ENCODE measurements at places on chromosomes 2 and 18.

DNA sequence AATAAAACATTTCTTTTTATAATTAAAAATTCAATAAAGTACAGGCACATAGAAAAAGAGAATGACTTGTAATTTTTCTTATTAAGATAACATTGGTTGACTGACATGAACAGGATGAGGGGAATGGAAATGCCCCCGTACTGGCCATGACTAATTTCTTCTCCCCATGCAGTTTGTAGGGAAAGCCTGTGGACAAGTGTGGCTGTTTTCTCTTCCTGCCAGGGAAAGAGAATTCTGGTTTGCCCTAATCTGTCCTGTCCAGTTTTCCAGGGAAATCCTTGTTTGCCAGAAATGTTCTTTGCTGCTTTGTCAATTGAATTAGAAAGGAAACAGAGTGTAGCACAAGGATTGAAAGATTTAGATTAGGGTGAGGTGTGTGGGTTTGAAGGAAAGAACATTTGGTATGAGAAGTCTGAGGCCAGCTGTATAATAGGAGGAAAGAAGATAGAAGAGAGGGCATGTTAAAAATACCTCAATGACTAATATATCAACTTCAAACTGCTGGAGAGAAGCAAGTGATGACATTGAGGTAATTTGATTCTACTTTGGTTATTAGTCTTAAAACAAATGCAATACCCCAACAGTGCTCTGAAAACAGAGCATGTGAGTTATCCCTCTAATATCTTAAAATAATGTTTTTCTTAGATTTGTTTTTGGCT, 593.9 kb upstream of the ZNF804A start:
- DNase-seq, result no peak

DNA sequence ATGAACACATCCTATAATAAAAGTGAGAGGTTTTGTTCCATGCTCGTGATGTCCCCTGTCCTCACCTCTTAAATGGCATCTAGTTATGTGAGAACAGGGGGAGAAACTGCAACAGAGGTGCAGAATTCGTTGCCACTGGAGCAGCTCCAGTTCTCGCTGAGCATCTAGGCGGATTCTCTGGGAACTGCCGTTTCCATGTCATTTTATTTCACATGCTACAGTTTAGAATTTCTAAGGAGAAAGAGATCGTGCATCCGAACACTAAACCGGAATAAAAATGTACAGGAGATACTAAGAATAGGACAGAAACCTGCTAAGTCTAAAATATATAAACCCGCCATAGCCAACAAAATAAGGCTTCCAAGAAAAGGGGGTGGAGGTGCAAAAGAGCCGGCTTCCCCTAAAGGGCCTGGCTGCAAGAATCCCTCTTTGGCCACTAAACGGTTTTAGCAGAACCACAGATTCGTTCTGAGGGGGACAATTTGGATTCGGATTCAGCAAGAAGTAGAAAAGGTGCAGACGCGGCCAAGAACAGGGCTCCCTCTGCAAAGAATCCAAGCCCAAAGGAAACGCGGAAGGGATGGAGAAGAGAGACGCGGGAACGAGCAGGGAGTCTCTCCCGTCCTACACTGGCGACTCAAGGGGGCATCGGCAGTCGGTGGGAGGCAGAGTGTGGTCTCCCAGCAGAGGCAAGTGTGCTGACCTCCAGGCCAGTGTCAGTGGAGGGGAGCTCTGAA, 1.3 kb downstream of the TMEM163 start:
- DNase-seq, result no peak

- DNase-seq, result no peak
Measured at GRCh38 chr2:174395969-174396630, 570 bp downstream of the SCRN3 start.

DNA sequence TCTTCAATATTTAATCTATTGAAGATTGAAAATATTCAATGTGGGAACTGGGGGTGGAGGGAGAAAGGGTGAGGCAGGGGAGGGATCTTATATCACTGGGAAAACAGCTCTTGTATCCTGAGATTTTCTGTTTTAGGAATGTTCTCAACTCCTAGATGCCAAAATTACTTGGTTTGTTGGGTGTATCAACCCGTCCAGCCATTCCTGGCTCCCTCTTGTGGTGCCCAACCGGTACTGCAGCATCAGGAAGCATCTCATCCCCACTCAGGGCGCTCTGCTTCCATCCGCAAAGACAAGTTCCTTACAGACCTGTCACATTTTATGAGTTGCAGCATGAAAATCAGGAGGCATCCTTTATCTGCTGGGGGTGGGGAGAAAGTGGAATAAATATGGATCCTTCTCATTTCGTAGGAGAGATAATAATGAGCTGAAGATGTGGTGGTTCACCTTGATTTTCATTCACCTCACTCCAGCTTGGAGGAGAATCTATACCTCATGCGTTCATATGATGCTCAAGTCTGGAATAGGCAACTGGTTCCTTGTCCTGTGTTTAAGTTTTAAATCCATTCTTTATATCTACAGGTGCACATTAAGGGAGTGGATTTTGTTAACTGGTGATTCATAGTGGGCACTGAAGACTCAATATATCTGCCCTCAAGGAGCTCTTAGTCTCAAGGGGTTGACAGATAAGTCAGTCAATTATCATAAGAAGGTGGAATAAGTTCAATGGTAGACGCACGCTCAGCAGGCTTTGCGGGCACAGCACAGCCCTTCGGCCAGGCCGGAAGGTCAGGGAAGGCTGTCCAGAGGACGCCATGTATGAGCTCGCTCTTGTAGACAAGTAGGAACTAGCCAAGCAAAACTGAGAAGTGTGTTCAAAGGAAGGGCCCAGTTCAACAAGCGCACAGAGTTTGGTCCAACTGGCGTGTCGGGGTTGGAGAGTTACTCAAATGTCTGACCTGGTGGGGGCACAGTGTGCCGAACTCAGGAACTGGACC, 127.3 kb downstream of the RNF144A start:
- peak; percentile 31 for DNase-seq

DNA sequence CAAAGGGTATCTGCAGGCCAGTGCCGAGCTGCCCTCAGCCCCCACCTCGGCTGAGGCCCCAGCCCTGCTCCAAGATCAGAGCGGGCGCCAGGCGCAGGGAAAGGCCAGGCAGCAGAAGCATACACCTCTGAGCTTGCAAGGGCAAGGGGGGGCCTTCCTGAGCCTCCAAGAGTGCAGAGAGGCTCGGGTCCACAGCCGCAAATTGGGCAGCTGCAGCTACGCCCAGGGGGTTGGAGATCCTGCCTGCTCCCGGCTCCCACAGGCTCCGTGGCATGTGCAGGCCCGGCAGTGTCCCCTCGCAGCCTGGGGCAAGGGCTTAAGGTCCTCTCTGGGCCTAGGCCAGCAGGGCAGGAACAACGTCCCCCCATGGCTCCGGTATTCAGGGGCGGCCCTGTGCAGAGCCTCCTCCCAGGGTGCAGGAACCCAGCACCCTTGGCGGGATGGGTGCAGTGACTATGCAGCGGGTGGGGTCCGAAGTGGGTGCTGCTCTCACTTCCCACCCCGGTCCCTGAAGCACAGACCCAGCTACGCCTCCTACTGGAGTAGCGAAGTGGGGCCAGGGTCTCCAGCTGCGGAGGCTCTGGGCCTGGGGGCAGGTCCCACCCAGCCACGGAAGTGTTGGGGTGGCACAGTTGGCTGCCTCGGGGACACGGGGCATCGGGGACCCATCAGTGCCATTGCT, 120.2 kb upstream of the TMEFF2 start:
- DNase-seq, result no peak

GRCh38 chr2:62705859-62706720, 577 bp downstream of the EHBP1 start:
- peak; percentile 31 for DNase-seq

GRCh38 chr18:69838620-69839411, 108.9 kb downstream of the CD226 start:
- DNase-seq, result no peak

DNA sequence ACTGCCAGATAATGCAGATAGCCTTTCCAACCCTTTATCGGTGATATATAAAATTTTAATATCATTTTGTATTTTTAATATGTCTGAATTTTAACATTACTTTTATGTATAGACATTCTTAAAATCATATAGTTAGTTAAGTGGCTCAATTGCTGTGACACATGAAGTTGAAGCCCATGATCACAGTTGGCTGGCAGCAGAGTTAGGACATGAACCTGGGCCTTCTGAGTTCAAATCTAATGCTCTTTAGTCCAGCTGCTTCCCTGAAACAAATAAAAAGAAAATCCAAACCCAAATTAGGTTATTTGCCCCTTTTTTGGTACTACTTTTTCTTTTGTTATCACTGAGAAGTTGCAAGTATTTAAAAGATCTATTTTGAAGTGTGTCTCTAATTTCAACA, 5.6 kb downstream of the ELP2 start:
- DNase-seq, result no peak

GRCh38 chr2:110865188-110865587, 132.8 kb downstream of the ACOXL start:
- no peak for DNase-seq
